ENCODE measurements at places on chromosomes 5 and 9. TPM values are rescaled to one million over a fixed set of nuclear protein-coding genes. Genes with fewer than 3 reads are reported as not detected.

The CCDC69 gene
- total RNA-seq: 1.9 TPM

The KCNV2 gene
- not detected for total RNA-seq

The FAM153A gene
- not detected for total RNA-seq

The PCDHGA9 gene
- 0.92 TPM for total RNA-seq

The PKD2L2 gene
- total RNA-seq: not detected

The GPR151 gene
- not detected for total RNA-seq

The SLC9A3 gene
- 9.1 TPM for total RNA-seq

- DNase-seq: no peak
Observed at GRCh38 chr5:51997949-51998348, 614.7 kb downstream of the ISL1 start.

- DNase-seq: no peak
Observed at GRCh38 chr9:117763314-117763713, 59.1 kb downstream of the TLR4 start.

- DNase-seq: no peak
Observed at GRCh38 chr5:88716101-88716500, 166.9 kb downstream of the MEF2C start.

DNA sequence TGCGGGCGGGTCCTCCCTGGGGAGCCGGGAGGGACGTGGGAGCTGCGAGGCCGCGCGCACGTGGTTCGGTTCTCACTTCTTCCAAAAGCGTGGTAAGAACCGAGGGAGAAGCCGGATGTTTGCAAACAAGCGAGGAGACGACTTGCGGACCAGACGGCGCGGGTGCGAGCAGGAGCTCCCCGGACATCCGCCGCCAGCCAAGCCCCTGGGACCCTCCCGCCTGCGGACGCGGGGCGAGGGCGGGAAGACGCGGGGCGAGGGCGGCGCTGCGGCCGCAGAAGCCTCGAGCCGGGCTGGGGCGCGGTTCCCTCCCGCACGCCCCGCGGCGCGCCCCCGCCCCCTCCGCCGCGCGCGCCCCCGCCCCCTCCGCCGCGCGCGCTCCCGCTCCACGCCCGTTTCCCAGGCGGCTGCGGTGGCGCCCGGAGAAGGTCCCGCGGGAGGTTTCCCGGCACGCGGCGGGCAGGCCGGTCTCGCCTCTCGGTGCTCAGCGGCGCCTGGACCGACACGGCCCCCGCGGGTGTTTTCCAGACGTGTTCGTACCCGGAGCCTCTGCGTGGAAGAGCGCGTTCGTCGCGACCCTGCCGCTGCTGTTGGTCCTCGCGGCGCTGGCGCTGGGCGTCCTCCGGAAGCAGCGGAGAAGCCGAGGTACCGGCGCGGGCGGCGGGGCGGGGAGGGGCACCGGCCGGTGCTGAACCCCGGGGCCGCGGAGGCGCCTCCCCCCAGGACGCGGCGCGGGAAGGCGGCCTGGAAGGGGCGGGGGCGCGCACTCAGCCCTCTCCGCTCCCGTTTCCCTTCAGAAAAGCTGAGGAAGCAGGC, 12.8 kb downstream of the BTNL9 start:
- no peak for DNase-seq

GRCh38 chr9:114058688-114059046, 19.4 kb downstream of the AMBP start:
- DNase-seq: no peak

GRCh38 chr9:112061152-112061740, 113.9 kb downstream of the SUSD1 start:
- peak; percentile 66 for DNase-seq

DNA sequence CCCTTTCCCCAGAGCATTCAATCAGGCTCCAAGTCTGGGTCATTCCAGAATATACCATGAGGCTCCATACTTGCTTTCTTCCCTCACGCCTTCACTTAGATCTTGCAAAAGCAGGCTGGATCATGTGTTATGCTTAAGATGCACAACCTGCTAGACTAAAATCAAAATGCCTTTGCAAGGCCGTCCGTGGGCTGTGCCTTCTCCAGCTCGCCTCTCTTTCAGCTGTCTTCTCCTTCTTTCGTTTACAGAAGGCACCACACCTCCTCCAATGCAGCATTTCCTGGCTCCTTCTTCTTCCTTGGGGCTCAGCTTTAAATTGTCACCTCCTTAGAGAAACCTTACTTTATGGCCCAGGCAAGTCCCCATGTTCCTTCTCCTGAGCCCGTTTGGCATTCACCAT, 150.6 kb downstream of the ADCY2 start:
- DNase-seq: no peak

DNA sequence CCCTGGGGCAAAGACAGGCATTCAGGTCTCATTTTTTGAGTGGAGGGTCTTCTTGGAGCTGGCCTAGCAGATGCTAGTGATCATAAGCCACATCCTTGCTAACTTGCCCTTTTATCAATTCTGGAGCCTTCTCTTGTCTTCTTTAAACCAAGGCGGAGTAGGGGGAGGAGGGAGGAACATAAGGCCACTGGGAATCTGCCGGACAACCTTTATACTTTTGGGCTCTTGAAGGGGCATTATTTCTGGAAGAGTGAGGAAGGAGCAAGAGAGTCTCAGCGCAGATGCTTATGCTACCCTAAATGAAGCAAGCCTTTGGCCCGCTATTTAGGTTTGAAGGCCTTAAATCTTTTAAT, 2.0 kb downstream of the TMEFF1 start:
- no peak for DNase-seq

GRCh38 chr5:179143446-179143845, 83.3 kb downstream of the ZNF354C start:
- no peak for DNase-seq

GRCh38 chr5:154249826-154250225, 59.3 kb downstream of the GALNT10 start:
- no peak for DNase-seq

DNA sequence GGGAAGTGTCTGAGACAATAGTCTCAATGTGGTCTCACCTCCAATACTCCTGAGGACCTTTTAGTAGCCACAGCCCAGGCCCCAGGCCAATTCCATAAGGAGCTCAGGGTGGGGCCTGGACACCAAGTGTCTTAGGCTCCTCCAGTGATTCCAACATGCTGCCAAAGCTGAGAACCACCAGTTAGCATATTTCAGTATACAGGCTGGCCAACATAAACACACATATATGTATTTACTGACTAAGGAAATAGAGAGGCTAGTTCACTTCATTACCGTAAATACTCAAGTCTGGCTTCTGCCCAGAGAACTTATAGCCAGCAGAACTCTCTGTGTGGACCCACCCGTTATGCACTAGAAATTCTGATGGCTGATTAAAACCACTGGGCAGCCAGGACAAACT, 24.1 kb downstream of the S1PR3 start:
- DNase-seq: no peak

DNA sequence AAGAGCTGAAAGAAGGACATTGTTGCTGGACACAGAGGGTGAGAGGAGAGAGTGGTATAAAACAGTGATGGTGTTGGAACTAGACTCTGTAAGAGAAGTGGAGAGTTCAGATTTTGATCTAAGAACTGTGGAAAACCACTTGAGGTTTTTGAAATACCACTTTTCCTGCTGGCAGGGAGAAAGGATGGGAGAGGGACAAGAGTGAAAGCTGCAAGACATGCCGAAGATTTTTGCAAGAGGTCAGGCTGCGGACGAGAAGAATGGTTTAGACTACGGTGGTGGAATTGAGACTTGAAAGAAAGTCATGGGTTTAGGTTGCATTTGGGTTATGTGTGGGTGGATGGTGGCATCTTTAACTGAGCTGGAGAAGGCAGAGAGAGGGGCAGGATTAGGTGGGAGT, 202.2 kb upstream of the RPS23 start:
- no peak for DNase-seq

DNA sequence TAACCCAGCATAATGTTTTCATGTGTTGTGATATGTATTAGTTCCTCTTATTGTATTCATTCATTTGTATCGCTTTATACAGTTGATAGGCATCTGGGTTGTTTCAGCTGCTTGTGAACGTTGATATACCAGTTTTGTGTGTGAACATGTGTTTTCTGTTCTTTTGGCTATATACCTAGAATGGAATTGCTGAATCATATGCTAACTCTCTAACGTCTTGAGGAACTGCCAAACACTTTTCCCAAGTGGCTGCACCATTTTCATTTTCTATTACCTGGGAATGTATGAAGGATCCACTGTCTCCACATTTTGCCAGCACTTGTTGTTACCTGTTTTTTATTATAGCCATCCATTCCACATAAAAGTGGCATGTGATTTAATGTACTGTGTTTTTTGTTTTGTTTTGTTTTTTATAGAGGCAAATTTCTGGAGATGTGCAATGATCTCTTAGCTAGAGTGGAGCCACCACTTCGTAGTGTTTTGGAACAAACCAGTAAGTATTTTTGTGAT, 34.6 kb downstream of the HSPA4 start:
- no peak for DNase-seq

GRCh38 chr9:87606841-87607521, 109.3 kb downstream of the DAPK1 start:
- DNase-seq: no peak

DNA sequence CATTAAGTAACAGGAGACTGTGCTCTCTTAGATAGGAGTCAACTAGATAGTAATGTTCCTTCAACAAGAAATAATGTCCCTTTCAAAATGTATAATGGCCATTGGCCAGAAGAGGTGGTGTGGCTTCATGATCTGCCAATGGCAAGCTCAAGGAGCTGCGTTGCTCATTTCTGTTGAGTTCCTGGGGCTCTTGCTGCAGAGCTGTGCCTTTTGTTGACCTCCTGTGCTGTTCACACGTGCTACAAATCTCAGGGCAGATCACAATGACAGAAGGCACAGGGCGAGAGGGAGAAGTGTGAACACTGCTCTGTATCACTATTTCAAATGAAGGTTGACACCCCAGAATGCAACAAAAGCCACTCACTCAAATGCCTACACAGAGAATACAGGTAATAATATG, 16.0 kb upstream of the TBC1D2 start:
- no peak for DNase-seq

All from NCI-H460 (cell line).